ENCODE measurements at places on chromosomes 12 and 14. TPM values are rescaled to one million over a fixed set of nuclear protein-coding genes. Genes with fewer than 3 reads are reported as not detected.

DNA sequence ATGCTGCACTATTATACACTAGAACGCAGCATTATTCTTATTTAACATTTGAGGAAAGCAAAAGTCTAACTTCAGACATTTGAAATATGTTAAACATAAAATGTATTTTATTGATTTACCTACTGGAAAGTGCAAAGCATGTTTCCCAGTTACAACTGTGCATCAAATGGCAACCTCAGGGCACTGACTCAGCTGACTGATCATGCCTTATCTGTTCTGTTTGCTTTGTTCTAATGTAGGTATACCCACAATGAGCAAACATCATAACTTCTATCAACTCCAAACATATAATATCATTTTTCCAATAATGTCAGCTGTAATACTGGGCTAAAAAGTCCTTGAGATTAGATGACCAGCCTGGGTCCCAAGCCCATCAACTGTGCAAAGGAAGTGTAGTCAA is 431.0 kb downstream of the FOXG1 start:
- no peak for DNase-seq

DNA sequence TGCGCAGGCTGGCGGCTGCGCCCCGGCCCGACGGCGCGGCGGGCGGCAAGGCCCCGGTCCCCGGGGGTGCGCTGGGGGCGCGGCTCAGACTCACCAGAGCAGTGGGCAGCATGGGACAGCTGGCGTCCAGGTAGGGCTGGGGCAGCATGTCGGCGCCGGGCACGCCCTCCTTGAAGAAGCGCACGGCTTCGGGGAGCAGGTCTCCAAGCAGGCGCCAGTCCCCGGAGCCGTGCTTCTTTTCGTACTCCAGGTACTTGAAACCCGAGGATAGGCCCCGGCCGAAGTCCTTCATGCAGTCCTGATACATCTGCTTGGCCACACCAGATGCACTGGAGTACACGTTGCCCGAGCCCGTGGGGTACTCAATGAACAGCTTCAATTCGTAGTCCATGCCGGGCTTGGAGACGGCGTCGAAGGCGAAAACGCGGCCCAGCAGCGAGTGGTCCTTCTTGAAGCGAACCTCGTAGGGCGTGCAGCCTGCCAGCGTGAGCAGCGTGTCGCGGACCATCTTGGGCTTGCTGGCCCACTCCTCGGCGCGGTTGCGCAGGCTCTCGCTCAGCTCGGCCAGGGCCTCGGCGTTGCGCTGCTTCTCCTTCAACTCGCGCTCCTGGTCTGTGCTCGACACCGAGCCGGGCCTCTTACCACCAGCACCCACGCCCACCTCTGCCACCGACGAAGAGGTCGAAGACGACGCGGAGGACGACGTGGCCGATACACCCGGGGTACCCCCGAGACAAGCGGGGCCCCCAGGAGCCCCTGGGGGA is 2.2 kb downstream of the IRF2BPL start:
- DNase-seq: no peak

GRCh38 chr12:87985069-87985675 is 44.0 kb downstream of the C12orf50 start:
- DNase-seq: no peak

DNA sequence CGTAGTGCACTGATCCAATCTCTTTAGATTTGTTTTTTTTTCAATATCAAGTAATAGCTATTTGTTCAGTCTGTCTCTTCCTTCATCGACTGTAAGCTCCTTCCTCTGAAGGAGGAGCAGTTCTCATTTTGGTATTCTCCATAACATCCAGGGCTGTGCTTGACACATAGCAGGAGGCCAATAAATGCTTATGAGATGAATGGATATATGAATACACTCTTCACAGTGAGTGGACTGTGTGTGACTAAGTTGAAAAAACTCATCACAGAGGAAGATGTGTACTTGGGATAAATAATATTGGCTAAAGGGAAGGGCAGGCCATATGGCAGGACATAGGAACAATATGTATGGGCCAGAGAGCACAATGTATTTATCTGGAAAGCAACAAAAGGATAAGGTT is 205.3 kb upstream of the PRICKLE1 start:
- no peak for DNase-seq

Gene PMEL
- total RNA-seq: 0.84 TPM

Gene YARS2
- total RNA-seq: 20.3 TPM

Gene KRT82
- total RNA-seq: not detected

Gene MGST1
- 75.6 TPM for total RNA-seq

Gene RNASE4
- 14.2 TPM for total RNA-seq

Data from RPMI7951 (cell line).